Stimulated activated CD8-positive, alpha-beta memory T cell treated with anti-CD3 and anti-CD28 coated beads, Interleukin-7, amount 100 ng/mL, for 48 hours (primary cell): ENCODE measurements at places on chromosomes 12 and 14.

DNA sequence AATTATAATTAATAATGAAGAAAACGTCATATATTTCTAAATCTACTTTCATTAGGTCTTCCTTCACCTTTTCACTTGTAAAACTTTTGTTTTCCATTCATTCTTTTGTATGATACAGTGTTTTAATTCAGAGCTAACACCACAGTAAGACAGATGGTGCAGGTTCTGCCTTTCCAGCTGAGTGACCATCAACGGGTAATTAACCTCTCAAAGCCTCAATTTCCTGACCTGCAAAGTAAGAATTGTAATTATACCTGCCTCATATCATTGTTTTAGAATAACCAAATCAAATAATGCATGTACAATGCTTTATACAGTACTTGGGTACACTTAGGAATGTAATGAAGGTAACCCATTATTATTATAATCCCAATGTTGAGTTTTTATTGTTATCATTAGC is 157.6 kb downstream of the FOXA1 start:
- no peak for DNase-seq

DNA sequence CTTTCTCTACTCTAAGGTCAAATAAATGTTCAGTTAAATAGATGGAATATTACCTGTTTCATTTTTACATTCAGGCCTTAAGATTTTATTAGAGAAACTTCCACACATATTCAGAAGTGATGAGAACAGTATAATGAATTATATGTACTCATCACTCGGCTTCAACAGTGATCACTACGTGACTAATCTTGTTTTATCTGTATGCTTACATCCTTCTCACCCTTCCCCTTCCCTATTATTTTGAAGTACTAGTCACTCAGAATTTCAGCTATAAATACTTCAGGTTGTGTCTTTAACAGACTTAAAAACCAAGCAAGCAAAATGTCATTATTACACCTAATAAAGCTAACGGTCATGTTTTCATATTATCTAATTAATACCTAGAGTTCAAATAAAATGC is 34.9 kb downstream of the ETV6 start:
- DNase-seq, result no peak

DNA sequence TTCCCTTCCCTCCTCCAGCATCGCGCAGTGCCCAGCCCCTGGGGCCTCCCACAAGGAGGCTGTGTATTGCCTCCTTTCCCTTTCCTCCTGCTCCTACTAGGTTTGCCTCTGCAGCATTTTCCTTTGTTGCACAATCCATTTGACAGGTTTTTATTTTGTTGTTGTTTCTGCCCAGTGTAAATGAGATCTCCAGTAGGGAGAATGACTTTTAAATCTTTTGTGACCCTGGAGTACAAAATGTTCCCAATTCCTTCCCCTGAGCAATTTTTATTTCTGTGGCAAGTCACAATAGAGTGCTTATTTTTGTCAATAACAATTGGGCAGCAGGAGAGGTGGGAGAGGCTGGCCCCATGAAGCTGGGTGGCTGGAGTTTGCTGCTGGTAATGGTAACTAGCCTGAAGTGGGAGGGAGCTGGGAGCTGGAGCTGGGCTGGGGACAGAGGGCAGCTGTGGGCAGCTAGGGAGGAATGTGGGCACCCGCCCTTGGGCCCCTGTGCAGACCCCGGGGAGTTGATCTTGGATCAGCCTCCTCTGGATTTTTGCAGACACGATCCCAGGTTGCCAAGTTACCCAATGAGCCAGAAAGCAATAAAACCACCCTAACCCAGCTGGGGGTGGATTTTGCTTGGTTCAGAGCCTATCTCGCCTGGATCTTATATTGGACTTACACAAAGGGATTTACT is 160.1 kb downstream of the KTN1 start:
- DNase-seq, result no peak

DNA sequence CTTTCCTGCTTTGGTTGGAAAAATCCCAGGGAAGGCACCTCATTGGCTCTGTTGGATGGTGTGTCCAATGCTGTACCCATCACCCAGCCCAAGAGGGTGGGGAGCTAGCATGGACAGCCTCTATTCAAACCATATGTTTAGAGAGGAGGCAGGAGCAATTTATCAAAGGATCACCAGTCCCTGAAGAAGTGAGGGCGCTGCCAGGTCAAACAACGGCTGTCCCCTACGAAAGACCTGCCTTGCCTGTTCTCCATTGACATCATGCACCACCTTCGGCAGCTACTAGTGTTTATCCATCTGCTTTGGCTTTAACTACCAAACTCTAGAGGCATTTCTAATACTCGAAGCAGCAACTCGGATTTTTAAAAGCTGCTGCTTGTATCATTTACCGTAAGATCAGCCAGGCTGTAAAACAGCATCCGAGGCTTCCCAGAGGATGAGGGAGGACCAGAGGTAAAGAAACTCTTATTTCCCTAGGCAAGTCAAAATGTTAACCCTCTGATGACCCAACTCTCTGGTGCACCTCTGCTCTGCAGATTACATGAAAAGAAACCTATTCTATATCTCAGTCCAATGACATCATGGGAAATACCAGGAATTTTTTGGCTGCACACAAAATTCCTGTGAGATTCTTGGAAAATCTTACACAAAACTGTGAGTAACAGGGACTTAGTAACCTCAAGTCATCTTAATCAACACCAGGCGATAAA is 720.9 kb upstream of the TBX3 start:
- DNase-seq, result no peak

GRCh38 chr14:103427485-103428443 is 42.5 kb downstream of the MARK3 start:
- DNase-seq, result peak; percentile 34

GRCh38 chr12:113612076-113612728 is 140.5 kb upstream of the LHX5 start:
- no peak for DNase-seq

DNA sequence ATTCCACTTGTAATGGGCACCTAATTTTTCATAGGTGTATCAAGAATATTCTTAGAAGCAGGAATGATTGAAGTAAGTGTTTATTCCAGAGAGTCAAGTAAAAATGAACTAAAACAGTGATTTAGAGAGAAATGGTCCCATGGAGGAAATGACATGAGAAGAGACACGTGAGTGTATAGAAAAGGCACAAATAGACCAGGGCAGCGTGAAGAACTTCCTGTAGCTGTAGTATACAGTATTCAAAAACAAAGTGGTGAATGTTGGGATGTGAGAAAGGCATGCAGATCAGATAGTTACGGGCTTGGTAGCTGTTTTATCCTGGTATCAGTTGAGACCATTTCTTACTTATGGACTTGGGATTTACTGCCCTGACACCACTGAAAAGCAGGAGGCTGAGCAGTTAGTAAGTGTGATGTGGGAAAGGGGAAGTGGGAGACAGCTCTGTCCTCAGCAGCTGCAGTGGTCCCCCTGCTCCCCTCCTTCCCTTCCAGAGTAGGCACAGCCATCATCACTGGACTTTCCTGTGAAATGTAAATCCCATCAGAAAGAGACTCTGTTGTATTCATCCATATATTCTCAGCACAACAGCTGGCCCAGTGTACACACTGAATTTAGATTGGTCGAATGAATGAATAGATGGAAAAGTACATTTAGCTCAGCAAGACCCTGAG is 16.8 kb upstream of the TESPA1 start:
- DNase-seq, result no peak

DNA sequence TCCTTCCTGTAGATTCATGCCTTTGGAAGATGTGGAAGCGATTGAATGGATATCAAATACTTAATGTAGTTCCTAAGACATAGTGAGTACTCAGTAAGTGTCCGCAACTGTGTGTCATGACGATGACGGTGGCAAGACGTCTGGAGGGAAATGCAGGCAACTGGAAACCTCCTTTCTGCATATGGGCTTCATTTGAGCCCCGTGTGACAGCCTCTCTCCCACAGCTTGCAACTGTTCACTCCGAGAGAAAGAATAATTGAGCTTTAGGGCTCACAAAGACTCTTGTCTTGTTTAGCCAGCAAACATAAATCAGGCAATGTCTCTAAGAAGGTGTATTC is 6.9 kb downstream of the CFAP251 start:
- no peak for DNase-seq

DNA sequence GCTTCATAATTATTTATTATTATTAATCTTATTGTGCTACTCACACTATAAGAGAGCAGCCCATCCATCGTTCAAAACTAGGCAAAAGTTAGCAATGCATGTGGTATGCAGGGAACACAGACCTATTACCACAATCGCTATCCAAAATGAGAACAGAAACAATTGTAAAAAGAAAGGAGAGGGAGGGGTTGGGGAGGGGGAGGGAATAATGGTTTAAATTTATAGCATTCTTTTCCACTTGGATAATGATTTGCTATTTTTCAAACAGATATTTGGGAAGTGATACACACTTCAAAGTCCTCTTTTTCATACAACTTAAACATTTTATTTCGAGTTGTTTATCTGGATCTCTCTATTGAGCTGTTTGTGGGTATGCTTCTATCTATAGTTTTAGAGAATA is 248.6 kb upstream of the SOX5 start:
- DNase-seq, result no peak

- DNase-seq, result no peak
These were observed 312.8 kb upstream of the FKBP4 start for GRCh38 chr12:2481951-2482350.

- DNase-seq, result no peak
These were observed 42.8 kb downstream of the TSPAN9 start for GRCh38 chr12:3119756-3120601.

GRCh38 chr14:89858089-89858488 is 96.4 kb downstream of the EFCAB11 start:
- no peak for DNase-seq

DNA sequence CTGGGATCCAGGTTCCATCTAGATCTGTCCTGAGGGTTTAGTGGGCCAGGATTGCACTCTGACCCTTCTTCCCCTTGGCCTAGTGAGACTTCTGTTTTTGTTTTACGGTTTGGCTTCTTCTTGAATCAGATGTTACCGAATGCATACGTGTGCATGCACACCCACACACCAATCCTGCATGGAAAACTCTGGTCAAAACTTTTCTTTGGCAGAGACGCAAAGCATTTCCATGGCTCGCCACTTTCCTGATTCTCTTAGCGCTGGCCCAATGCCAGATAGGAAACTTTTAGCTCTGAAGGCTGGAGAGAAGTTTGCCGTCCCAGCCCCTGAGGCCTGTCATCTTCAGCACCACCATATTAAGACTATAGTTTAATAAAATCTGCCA is 67.4 kb upstream of the ACTN1 start:
- DNase-seq, result no peak

- no peak for DNase-seq
These were observed 343.7 kb downstream of the CACNA1C start for GRCh38 chr12:2396448-2396871.

DNA sequence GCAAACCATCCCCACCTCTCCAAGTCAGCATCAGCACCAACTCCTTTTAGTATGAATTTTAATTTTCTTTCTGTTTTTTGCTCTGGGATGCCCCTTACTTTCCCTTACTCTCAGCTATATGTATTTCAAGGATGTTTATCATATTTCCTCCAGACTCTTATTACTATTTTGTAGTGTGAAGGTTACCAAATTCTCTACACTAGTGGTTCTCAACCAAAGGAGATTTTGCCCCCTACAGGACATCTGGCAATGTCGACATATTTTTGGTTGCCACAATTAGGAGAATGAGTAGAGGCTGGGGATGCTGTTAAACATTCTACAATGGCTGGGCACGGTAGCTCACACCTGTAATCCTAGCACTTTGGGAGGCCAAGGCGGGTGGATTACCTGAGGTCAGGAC is 29.1 kb upstream of the SOS2 start:
- no peak for DNase-seq

DNA sequence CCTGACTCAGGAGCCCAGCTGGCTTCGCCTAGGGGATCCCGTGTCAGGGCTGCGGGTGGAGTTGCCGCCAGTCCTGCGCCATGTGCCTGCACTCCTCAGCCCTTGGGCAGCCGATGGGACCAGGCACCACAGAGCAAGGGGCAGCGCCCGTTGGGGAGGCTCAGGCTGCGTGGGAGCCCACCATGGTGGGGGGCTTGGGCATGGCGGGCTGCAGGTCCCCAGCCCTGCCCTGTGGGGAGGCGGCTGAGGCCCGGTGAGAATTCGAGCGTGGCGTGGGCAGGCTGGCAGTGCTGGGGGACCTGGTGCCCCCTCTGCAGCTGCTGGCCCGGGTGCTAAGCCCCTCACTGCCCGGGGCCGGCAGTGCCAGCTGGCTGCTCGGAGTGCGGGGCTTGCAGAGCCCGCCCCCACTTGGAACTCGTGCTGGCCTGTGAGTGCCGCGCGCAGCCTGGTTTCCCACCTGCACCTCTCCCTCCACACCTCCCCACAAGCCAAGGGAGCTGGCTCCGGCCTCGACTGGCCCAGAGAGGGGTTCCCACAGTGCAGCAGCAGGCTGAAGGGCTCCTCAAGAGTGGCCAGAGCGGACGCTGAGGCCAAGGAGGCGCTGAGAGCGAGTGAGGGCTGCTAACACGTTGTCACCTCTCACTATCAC is 135.1 kb upstream of the SEL1L start:
- DNase-seq, result no peak
